ENCODE measurements at places on chromosomes 7 and 10.

GRCh38 chr10:129796710-129797420 lies 167.2 kb downstream of the EBF3 start:
- no peaks in the 10 kb centered on the region for H3K4me1 ChIP-seq
- no peak overlapping the region for H3K4me3 ChIP-seq
- H3K27me3 ChIP-seq, result no peaks in the 10 kb centered on the region
- H3K36me3 ChIP-seq, result no peaks in the 10 kb centered on the region
- DNase-seq, result no peak

GRCh38 chr10:26840938-26841732 lies 19.6 kb downstream of the ABI1 start:
- peaks cover 41% of the 10 kb centered on the region for H3K4me1 ChIP-seq
- no peak for DNase-seq
- no peak overlapping the region for H3K4me3 ChIP-seq

- H3K4me1 ChIP-seq, result peaks cover 27% of the 10 kb centered on the region
- peaks cover 77% of the 10 kb centered on the region for H3K27me3 ChIP-seq
- H3K36me3 ChIP-seq, result peaks cover 2% of the 10 kb centered on the region
- no peak for DNase-seq
These were observed 2.8 kb downstream of the SP8 start for GRCh38 chr7:20783700-20784387.

DNA sequence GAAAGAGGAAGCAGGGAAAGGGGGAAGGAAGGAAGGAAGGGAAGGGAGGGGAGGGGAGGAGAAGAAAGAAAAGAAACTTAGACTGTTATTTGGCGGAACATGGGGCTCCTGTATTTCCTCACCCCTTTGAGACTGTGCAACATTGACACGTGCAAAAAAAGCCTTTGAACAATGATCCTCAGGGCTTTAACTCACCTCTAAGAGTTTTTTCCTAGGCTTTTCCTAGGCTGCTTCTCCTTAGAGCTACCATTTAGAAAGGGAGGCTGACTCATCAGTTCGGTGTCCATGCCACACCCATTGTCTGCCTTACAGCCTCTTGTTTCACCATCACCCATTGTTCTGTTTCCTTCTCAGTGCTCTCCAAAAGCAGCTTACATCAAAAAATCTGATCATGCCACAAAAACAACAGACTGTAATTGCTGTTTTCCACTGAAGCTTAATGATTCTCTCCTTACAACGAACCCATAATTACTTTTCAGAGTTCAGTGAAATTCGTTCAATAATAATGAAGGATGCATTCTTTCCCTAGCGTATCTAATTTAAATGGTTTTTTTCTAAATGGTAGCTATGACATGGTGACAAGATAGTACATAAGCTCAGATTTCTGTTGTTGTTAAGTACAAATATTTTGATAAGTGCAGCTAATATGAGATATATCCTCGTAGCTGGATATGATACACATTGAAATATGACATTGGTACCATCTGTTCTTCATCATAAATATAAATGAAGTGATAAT lies 90.8 kb downstream of the PRLHR start:
- no peaks in the 10 kb centered on the region for H3K36me3 ChIP-seq
- no peak overlapping the region for H3K27ac ChIP-seq
- H3K4me1 ChIP-seq, result peaks cover 4% of the 10 kb centered on the region
- no peak for DNase-seq
- no peaks in the 10 kb centered on the region for H3K27me3 ChIP-seq
- no peak overlapping the region for H3K4me3 ChIP-seq

GRCh38 chr7:954330-955238 lies at the start of gene ADAP1:
ADAP1 (minus strand) TSS chr7:954680; CDS start chr7:954477, 203 bp downstream.
- peak; percentile 83 for DNase-seq
- H3K36me3 ChIP-seq, result no peaks in the 10 kb centered on the region
- H3K4me1 ChIP-seq, result peaks cover 8% of the 10 kb centered on the region
- peak within 1 kb of the TSS; percentile 60 for H3K4me3 ChIP-seq
- no peaks in the 10 kb centered on the region for H3K27me3 ChIP-seq
